ENCODE measurements at places on chromosomes 1 and 21. TPM values are rescaled to one million over a fixed set of nuclear protein-coding genes. Genes with fewer than 3 reads are reported as not detected.

GRCh38 chr1:3021233-3021671 is at the start of gene ACTRT2:
TSS of gene ACTRT2 (plus strand) at chr1:3021467. CDS start at chr1:3021687, 220 bp downstream.
- DNase-seq, result no peak

DNA sequence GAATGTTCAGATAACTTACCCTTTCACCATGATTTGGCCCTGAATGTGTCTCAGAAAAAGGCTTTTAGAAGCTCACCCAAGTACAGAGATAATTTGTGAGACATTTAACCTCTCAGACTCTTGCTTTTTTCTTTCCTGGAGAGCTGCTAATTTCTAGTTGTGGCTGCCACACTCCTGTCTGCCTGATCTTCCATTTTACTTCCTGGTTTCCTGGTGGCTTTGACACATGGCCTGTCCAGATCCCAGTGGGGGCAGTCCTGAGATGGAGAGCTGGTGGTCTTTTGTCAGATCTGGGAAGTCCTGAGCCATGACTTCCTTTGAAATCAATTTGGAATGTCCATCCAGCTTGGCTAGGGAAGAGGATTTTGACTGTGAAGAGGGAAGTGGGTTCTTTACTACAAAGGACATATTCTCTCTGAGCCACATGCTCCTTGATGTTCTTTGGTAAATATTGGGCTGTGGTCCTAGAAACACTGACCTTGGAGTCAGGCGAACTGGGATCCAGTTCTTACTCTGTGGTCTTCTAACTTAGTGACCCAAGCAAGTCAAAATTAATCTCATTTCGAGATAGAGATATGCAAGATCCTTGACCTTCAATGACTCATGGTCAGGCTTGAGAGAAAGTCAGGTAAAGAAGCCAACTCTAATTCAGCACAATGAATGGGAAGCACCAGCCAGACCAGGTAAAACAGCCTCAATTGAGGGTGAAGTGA is 78.0 kb upstream of the HSD17B7 start:
- no peak for DNase-seq

GRCh38 chr1:51833700-51834099 is 44.8 kb downstream of the NRDC start:
- DNase-seq, result no peak

DNA sequence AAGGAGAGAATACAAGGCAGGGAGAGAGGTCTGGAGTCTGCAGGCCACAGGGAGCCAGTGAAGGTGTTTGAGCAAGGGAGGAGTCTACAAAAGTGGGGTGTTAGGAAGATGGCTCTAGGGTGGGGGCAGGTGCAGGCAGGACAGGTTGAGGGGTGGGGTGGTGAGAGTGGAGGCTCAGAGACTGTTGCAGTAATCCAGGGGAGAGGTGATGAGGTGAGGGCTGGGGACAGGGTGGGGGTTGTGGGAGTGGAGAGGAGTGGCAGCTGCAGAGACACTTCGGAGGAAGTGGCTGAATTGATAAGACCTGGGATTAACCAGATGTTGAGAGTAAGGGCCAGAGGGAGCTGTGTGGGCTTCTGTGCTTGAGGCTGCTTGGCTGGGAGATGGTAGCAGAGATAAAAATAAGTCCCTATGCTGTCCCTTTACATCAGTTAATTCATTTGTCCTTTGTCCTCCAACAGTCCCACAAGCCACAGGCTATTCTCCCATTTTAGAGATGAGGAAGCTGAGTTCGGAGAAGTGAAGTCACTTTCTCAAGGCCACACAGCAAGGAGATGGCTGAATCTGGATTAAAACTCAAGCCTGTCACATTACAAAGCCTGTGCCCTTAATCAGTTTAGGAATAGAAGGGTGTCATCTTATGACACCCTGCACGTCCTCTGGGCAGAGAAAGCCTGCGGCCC is 54.8 kb upstream of the SYNC start:
- no peak for DNase-seq

- no peak for DNase-seq
These were observed 83.0 kb downstream of the RRAGC start for GRCh38 chr1:38776466-38777065.

GRCh38 chr1:106080608-106081325 is 975.7 kb upstream of the PRMT6 start:
- no peak for DNase-seq

DNA sequence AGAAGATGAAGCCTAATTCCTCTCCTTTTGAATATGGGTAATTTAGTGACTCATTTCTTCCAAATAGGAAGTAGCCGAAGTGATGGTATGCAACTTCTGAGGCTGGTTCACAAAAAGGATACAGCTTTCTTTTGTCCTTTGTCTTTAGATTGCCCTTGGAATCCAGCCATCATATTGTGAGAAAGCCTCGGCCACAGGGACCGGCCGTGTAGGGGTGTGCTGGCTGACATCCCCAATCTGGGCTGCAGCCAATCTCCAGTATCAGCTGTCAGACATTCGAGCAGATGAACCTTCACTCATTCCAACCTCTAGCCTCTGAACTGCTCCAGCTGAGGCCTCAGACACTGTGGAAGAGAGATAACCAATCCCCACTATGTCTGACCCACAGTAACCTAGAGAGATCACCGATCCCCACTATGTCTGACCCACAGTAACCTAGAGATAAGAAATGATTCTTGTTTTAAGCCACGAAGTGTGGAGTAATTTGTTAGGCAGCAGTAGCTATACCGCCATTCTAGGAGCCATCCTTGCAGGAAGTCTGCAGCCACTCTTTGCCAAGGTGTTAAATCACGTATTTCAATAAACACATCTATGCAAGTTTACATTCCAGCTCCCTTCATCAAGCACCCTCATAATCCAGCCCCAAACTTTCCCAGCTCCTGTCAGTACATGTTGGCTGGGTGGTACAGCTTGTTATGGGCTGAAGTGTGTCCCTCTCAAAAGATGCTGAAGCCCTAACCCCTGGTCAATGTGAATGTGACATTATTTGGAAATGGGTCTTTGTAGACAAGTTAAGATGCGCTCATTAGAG is 2.9 kb upstream of the DIP2A start:
- no peak for DNase-seq

GRCh38 chr1:92784021-92784638 is 778 bp downstream of the EVI5 start:
- peak; percentile 5 for DNase-seq

Gene NOS1AP
- total RNA-seq, result 6.7 TPM

- DNase-seq, result no peak
These were observed 29.6 kb upstream of the ZNF326 start for GRCh38 chr1:89965193-89965768.
